ENCODE measurements at places on chromosomes 3 and 15. TPM values are rescaled to one million over a fixed set of nuclear protein-coding genes. Genes with fewer than 3 reads are reported as not detected.

The USP50 gene
- not detected for polyA plus RNA-seq

The SLC22A13 gene
- not detected for polyA plus RNA-seq

The THAP10 gene
- polyA plus RNA-seq, result not detected

The CACNA2D2 gene
- polyA plus RNA-seq, result 0.17 TPM

The FAH gene
- 1.2 TPM for polyA plus RNA-seq

The ITIH4 gene
- polyA plus RNA-seq, result not detected

DNA sequence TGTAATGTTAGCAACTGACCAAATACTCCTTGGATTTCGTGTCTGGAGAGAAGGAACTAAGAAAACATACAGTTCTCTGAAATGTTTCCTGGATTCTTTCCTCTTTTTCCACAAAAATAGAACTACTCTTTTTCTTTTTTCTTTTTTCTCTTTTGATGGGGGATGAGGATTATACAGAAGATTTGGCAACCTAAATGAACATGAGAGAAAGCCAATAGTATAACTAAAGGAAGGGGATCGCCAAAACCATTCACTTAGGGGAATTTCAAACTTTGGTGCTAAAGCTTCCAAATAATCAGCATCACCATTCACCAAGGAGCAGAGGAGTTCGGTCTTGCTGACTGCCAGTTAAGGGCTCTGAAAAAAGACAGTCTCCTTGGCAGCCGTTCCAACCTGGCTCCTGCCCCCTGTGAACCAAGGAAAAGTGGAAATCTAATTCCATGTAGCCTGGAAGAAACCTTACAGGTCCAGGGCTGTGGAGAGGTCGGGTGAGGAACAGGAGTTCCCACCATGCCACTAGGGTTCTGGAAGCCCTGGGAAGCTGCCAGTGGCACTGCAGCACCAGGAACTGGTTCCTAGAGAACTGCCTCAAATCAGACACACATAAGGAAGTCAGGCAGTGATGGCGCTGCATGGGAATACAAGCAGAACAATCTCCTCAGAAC, 176.9 kb downstream of the TNIK start:
- no peaks in the 10 kb centered on the region for H3K27me3 ChIP-seq
- no peaks in the 10 kb centered on the region for H3K36me3 ChIP-seq
- H3K27ac ChIP-seq, result no peak overlapping the region
- H3K4me1 ChIP-seq, result no peaks in the 10 kb centered on the region
- no peak for DNase-seq

DNA sequence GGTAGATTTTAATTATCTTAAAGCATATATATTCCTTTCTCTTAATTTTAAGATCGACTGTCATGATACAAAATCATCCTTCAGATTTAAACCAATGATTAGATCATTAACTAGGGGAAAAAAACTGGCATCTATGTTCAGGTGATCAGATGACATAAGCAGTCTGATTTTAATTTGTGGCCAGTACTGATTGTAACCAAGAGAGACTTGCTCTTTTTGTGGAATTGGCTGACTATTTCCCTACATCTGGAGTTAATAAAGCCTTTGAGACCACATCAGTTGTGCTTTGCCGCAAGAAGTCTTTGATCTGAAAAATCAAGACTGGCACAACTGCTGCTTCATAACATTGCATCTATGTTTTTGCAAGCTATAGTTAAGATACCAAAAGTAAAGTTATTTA, 148.4 kb upstream of the CGNL1 start:
- no peak for DNase-seq
- no peak overlapping the region for H3K27ac ChIP-seq
- H3K27me3 ChIP-seq, result no peaks in the 10 kb centered on the region
- H3K4me3 ChIP-seq, result no peak overlapping the region
- peaks cover 3% of the 10 kb centered on the region for H3K4me1 ChIP-seq
- peaks cover 7% of the 10 kb centered on the region for H3K36me3 ChIP-seq

- H3K27me3 ChIP-seq, result no peaks in the 10 kb centered on the region
- H3K27ac ChIP-seq, result no peak overlapping the region
- no peaks in the 10 kb centered on the region for H3K4me1 ChIP-seq
- H3K36me3 ChIP-seq, result no peaks in the 10 kb centered on the region
- DNase-seq, result no peak
- H3K4me3 ChIP-seq, result no peak overlapping the region
Measured at GRCh38 chr15:85986116-85986515, 93.6 kb upstream of the AGBL1 start.

- H3K4me3 ChIP-seq, result no peak overlapping the region
- H3K27me3 ChIP-seq, result peaks cover 7% of the 10 kb centered on the region
- no peaks in the 10 kb centered on the region for H3K4me1 ChIP-seq
- H3K36me3 ChIP-seq, result no peaks in the 10 kb centered on the region
- no peak overlapping the region for H3K27ac ChIP-seq
- no peak for DNase-seq
Measured at GRCh38 chr3:140013220-140013619, 78.2 kb downstream of the CLSTN2 start.

DNA sequence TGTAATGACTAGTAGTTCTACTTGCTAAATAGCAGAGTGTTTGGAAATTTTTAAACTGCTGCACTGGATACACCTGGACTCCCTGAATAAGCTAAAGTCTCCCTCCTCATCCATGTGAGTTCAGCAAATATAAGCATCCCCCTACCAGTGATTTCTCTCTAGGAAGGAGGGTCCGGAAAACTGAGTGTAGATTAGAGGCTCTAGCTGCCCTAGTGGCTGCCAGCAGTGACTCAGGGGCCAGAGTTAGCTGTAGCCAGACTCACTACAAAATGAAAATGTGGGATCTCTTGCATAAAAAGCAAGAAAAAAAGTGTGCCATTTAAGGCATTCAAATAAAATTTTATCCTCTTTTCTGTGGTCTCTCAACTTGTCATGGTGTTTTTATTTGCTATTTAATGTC, 485.0 kb upstream of the ATP11B start:
- no peak overlapping the region for H3K4me3 ChIP-seq
- H3K36me3 ChIP-seq, result no peaks in the 10 kb centered on the region
- no peaks in the 10 kb centered on the region for H3K27me3 ChIP-seq
- no peak overlapping the region for H3K27ac ChIP-seq

DNA sequence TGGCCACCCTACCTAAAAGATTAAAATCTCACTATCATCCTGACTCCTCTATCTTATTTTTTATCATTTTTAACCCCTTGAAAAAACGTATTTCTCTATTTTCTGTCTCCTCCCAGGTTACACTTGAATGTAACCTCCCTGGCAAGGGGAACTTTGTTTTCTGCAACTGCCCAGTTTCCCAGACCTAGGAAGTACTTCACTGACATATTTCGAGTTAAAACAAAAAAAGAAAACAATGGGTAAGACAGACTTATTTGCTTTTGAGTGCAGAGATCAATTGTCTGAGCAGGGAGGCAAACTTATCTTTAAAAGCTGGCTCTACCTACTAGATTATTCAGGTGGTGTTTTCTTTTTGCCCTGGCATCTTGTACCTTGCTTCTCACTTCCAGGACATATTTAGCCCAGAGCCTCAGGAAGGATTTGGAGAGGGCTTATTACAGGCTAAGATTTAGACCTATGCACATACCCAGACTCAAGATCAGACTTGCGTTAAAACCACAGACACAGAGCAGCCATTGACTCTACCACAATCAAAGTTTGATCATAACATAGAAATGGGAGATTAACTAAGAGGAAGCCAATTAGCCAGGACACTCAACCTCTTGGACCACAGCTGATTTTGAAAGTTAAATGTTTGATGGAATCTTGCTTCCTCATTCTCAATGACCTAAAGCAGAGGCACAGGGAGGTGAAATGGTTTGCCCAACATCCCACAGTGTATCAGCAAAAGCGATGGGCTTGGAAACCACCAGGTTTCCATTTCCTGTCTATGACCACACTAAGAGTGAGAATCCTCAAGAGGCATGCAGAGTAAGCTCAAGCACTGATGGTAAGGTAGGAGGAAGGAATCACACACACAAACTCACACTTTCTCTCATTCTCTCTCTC, 169.5 kb upstream of the THBS1 start:
- DNase-seq, result no peak
- no peak overlapping the region for H3K4me3 ChIP-seq
- no peak overlapping the region for H3K27ac ChIP-seq
- no peaks in the 10 kb centered on the region for H3K4me1 ChIP-seq
- peaks cover 10% of the 10 kb centered on the region for H3K27me3 ChIP-seq
- no peaks in the 10 kb centered on the region for H3K36me3 ChIP-seq

GRCh38 chr3:127141921-127142730, 50.8 kb upstream of the PRR23E start:
- no peak overlapping the region for H3K4me3 ChIP-seq
- H3K27me3 ChIP-seq, result peaks cover 12% of the 10 kb centered on the region
- no peaks in the 10 kb centered on the region for H3K36me3 ChIP-seq

DNA sequence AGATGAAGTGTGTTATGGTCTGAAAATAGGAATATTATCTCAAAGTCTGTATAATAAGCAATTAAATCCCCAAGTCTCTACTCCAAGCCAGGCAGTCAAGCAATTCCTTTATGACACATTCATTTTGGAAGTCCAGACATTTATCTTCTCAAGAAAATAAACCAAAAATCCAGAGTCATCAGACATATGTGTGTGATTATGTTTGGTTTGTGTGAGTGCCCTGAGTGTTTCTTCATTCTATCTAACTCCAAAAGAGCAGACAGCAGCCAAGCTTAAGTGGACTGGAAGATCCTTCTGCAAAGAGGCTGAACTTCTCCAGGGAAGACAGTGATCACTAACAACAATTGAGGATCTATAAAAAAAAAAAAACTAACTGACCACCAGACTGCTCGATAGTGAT, 239.8 kb downstream of the STAG1 start:
- no peak overlapping the region for H3K4me3 ChIP-seq
- H3K4me1 ChIP-seq, result peaks cover 4% of the 10 kb centered on the region
- DNase-seq, result no peak
- H3K27me3 ChIP-seq, result no peaks in the 10 kb centered on the region
- H3K27ac ChIP-seq, result no peak overlapping the region
- peaks cover 13% of the 10 kb centered on the region for H3K36me3 ChIP-seq

DNA sequence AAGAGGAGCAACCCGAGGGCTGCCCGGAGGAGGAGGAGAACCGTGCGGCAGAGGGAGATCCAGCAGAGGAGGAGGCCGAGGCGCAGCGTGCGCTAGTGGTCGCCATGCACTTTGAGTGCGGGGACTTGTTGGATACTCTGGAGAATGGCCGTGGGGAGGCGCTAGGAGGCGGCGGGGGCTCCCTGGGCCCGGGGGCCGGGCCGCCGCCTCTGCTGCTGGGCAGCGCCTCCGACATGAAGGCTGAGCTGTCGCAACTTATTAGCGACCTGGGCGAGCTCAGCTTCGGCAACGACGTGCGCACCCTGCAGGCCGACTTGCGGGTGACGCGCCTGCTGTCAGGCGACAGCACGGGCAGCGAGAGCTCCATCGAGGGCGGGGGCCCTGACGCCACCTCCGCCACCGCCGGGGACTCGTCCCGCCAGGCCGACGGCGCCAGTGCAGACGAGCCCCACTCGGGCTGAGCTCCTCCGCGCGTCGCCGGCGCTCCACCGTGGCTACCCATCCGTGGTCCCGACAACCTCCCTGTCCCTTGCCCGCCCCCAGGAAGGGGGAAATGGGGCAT, 2.0 kb downstream of the FAM43A start:
- no peaks in the 10 kb centered on the region for H3K27me3 ChIP-seq
- H3K36me3 ChIP-seq, result peaks cover 7% of the 10 kb centered on the region

- H3K27me3 ChIP-seq, result peaks cover 14% of the 10 kb centered on the region
- peaks cover 19% of the 10 kb centered on the region for H3K4me1 ChIP-seq
- H3K4me3 ChIP-seq, result peak overlapping the region; percentile 94
Measured at GRCh38 chr3:44337248-44337785, 1.2 kb upstream of the TCAIM start.

DNA sequence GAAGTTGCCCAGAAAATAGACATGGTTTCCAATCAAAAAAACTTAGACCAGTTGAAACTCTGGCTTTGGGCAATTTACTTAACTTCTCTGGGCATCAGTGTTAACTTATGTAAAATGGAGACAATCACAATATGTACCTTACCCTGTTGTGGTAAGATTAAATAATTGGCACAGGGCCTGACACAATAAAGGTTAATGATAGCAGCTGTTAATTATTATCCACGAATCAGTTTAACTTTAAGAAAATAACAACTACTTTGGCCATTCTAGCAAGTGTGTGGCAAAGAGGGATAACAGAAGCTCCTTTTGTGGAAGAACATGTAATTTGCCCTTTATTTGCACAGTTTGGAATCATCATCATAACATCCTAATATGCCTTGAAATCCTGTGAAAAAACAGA, 787.6 kb downstream of the FHIT start:
- H3K27ac ChIP-seq, result no peak overlapping the region
- no peaks in the 10 kb centered on the region for H3K27me3 ChIP-seq
- H3K36me3 ChIP-seq, result no peaks in the 10 kb centered on the region
- H3K4me1 ChIP-seq, result no peaks in the 10 kb centered on the region

DNA sequence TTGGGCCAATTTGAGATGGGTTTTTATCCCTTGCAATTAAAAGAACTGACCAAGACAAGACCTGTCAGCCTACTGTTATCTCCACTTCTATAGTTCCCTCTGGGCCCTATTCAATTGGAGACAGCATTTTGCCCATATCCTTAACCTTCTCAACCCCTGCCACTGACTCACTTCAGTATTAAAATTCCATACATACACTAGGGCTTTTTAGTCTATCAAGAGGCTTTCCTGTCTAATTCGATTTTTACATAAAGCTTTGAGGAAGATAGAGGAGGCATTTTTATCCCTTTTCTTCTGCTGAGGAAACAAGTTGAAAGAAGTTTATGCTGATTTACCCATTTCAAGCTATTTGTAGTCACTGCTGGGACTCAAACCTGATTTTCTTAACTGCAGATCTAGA, 51.1 kb downstream of the GTF2E1 start:
- no peaks in the 10 kb centered on the region for H3K36me3 ChIP-seq
- H3K4me3 ChIP-seq, result no peak overlapping the region
- H3K4me1 ChIP-seq, result no peaks in the 10 kb centered on the region
- no peak overlapping the region for H3K27ac ChIP-seq
- DNase-seq, result no peak

GRCh38 chr15:20344601-20345400, 196.8 kb downstream of the GOLGA6L6 start:
- DNase-seq, result no peak
- no peaks in the 10 kb centered on the region for H3K36me3 ChIP-seq
- H3K27me3 ChIP-seq, result no peaks in the 10 kb centered on the region
- no peaks in the 10 kb centered on the region for H3K4me1 ChIP-seq
- H3K27ac ChIP-seq, result no peak overlapping the region

GRCh38 chr3:119703820-119704531, 1.2 kb downstream of the CFAP91 start:
- no peak for DNase-seq
- H3K27ac ChIP-seq, result peak overlapping the region; percentile 89
- H3K27me3 ChIP-seq, result no peaks in the 10 kb centered on the region
- no peaks in the 10 kb centered on the region for H3K36me3 ChIP-seq
- H3K4me1 ChIP-seq, result peaks cover 29% of the 10 kb centered on the region

DNA sequence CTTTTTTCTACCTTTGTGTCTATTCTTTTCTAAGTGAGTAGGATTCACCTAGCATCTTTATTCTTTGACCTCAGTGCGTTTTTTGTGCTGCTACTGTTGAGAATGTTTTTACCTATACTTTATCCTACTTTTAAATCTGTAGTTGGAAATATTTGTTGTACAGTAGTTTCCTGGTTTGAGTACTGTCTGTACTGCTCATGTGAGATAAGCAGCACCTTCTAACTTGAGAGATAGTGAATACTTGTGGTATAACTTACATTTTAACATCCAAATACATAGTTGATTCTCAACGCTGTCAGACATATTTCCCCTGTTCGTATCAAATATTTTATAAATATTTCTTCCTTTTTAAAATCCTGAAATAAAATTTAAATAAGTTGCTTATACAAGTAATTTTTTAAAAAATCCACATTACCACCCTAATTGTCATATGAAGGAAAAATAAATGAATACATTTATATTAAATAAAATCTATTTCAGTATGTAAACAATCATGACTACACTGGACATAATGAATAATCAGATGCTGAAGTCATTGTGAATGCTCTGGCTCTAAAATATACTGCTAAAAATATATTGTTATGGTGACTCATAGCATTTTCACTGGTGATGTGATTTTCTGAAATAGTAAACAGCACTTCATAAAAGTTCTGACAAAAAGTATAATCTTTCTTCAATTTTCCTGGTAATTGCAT, 17.4 kb downstream of the ATP11B start:
- no peak for DNase-seq
- H3K4me3 ChIP-seq, result no peak overlapping the region
- H3K4me1 ChIP-seq, result peaks cover 32% of the 10 kb centered on the region
- no peaks in the 10 kb centered on the region for H3K27me3 ChIP-seq
- H3K27ac ChIP-seq, result no peak overlapping the region
